ENCODE measurements at places on chromosomes 7 and 10.

GRCh38 chr10:110335314-110336064 is 30.8 kb upstream of the SMNDC1 start:
- no peak for DNase-seq

DNA sequence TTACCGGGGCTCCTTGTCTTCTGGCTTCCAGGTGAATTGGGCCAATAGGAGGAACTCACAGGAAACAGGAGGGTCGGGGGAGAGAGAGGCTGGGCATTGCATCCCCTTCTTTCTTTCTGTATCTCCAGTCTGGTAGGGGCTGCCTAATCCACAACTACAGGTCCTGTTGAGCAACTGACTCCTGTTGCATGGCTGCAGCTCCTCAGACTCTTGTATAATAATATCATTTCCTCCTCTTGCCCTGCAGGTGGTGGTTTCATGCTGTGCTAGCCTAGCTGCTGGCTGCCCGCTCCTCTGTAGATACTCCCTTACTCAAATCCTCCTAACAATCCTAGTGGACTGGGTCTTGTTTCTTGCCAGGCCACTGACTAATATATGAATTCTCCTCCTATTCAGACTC is 276.5 kb upstream of the SMIM30 start:
- no peak for DNase-seq

DNA sequence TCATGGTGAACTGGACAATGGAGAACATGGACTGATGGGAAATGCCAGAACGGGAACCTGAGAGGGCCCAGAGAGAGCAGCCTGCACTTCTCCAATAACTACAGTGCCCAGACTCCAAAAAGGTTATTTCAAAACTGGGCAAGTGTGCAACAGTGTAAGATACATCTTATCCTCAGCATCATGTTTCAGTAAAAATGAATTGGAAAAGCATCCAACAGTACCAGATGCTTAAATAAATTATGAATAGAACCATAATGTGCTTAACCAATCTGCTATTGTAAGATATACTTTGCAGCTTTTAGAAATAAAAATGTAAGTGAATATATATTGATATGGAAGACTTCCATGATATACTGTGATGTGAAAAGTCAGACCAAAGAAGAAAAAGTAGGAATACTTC is 303.3 kb downstream of the GRID1 start:
- DNase-seq = no peak

GRCh38 chr10:130914367-130914766 is 397.2 kb downstream of the TCERG1L start:
- no peak for DNase-seq

DNA sequence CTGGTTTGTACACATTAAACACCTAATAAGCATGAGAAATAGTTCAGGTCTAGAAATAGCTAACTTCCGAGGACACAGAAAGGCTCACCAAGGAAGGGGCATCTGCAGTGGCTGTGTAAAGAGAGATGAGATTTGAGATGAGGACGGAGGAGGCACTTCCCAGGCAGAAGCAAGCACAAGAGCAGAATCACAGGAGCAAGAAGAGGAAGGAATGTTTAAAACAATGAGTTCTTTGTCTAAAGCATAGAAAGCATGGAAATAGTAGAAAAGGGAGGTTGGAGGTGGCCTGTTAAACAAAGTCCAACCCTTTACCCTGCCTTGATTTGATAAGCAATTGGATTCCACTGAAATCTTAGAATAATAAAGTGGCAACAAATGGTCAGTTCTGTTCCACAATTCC is 11.6 kb upstream of the PON3 start:
- no peak for DNase-seq

DNA sequence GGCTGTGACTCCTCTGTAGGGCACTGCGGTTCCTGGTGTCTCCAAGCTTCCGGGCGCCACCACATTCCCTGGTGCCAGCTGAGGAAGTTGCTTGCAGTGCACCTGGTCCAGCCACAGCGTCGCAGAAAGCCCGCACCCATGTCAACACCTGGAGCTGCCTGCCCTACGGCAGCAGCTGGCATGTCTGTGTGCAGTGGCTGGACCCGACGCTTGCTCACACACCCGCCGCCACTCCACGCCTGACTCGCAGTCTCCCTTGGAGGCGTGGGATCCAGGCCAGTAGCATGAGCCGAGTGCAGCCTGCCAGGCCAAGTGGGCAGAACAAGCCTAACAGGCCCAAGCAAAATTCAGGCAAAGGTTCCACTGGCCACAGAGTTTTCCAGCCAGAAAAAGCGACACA is 118.1 kb upstream of the PHF14 start:
- no peak for DNase-seq

- DNase-seq = no peak
Observed at GRCh38 chr7:95589031-95589430, 7.3 kb downstream of the PDK4 start.

DNA sequence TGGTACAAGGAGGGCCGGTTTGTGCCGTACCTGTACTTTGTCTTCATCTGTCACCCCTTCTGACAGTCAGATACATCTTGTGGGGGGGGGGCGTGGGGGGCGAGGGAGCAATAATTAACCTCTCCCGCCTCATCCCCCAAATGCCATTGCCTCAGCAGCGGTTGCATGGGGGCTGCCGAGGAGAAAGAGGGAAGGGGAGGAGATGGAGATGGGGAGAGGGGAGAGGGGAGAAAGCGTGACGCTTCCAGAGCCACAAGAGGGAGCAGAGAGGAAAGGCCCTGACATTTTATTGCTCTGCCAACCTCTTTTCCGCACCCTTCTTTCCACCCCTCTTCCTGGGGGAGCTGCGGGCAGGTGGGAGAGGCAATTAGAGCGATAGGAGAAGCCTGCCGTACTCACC is 11.8 kb downstream of the KAZALD1 start:
- no peak for DNase-seq

GRCh38 chr7:32905175-32905662 is 13.7 kb upstream of the KBTBD2 start:
- no peak for DNase-seq

GRCh38 chr7:134780166-134780828 is 863 bp downstream of the CALD1 start:
- no peak for DNase-seq

GRCh38 chr10:132889556-132889955 is 52.8 kb downstream of the CFAP46 start:
- no peak for DNase-seq

DNA sequence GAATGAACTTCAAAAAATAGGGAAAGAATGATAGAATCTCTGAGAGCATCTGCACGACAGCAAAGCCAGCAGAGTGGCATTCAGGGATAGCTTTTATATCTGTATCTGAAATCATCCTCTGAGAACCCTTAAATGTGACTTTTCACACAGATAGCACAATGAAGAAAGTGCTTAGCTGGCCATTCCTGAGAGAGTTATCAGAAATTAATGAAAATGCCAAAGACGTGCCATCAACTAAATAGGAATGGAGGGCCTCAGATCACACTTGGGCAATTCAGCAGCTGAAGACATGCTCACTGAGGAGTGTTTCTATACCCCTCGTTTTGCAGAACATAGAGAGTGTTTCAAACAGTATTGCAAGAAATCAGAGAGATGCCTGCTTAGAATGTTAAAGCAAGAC is 51.6 kb downstream of the AKR1B1 start:
- no peak for DNase-seq

GRCh38 chr10:58269782-58270290 is 874 bp downstream of the CISD1 start:
- no peak for DNase-seq

DNA sequence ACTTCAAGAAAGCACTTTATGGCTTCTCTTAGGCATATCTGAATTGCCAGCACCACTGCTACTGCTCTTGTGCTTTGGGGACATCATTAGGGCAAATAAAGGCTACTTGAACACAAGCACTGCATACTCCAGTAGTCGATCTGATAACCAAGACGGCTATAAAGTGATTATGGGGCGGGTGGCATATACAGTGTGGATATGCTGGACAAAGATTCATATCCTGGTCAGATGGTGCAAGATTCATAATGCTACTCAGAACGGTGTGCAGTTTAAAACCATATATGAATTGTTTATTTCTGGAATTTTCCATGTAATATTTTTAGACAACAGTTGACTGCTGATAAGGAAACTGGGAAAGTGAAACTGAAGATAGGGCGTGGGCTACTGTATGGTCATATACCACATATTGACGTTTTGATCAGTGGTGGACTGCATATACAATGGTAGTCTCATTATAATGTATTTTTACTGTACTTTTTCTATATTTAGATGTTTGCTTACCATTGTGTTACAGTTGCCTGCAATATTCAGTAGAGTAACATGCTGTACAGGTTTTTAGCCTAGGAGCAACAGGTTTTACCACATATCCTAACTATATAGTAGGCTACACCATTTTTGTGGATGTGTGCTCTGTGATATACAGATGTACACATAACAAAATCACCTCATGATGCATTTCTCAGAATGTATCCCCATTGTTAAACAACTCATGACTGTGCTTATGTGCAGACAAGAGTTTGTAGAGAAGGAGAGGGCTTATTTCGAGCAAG is 15.2 kb downstream of the ANLN start:
- no peak for DNase-seq

DNA sequence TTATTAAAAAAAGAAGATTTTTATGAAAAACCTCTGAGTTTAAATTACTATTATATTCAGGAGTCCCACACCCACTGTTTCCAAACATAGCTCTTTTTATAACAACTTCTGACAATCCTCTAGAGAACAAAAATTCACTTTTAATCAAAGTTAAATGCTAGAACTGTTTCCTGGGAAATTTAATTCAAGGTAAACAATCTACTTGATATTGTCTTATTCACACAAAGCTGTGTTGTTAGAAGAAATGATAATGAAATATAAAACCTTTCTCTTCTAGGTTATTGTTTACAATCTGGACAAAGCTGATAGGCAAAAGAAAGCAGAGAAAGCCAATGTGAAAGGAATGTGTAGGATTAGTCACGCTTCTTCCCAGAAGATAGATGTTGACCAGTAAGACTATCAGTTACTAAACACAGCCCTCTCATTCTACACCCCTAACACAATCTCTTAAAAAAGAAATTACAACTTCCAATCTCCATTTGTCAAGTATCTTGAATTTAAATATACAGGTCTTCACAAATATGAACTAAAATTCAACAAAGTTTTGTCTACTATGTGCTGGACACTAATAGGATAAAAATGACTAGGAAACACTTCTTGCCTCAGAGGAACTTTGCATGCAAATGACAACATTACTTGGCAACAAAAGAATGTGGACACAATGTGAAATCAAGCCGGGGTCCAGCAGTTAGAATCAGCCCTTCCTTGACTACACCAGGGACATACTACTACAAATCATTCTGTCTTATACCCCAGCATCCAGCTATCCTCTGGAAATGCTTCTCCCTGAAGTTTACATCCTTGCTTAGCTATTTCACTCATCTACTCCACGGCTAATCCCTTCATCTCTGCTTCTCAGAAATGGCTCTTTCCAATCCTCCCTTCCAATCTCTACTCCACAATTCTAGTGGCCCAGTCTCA is 123.7 kb downstream of the IMMP2L start:
- DNase-seq = no peak

GRCh38 chr10:103990121-103990520 is 23.2 kb downstream of the SLK start:
- no peak for DNase-seq

DNA sequence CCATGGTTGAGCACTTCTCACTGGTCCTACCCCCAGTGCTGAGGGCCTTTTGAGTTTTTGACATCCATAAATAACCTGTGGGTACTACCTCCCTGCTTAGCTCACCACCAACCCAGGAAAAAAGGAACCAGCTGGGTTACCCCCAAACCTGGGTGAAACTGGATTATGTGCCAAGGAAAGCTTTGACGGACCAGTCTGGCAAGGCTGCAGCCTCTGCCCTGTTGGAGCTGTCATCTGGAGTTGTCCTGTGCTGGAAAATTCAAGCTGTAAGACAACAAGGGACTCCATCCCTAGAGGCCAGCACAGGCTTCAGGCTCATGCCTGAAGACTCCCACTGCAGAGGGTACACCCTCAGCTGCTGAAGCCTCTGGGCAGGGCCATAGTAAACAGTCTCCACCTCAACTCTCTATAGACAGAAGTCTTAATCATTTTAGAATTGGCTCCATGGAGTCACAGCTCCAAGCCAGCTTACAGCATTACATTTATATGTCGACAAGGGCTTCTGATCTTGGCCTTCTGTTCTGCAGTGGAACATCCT is 115.5 kb upstream of the AFAP1L2 start:
- no peak for DNase-seq

DNA sequence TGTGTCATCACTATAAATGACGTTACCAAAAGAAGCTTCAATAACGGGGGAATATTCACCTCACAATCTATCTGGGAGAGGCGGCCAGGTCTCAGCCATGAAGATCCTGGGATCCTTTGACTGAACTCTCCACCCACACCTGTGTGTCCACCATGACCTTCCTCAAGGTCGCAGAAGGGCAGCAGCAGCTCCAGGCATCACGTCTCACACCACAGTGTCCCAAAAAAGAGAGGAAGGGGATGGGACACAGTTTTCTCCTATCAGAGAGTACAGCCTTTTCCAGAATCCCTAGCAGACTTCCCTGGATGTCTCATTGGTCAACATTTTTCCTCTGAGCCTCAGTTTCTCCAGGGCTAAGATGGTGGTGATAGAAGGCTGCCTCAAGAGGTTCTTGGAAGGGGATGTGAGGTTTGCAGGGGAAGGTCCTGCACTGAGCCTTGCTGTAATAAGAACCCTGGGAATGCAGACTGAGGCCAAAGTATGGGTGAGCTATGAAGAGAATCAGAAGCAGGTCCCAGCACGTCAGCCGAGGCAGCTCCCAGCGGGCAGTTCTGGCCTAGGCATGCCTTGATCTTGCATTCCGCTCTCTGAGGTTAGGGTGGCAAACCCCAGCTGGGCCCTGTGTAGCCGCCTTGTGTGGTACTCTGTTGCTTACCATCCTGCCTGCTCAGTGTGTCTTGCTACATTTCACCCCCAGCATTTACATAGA is 63.8 kb downstream of the COL26A1 start:
- no peak for DNase-seq

- no peak for DNase-seq
Observed at GRCh38 chr10:53477313-53477675, 704.7 kb upstream of the MBL2 start.

DNA sequence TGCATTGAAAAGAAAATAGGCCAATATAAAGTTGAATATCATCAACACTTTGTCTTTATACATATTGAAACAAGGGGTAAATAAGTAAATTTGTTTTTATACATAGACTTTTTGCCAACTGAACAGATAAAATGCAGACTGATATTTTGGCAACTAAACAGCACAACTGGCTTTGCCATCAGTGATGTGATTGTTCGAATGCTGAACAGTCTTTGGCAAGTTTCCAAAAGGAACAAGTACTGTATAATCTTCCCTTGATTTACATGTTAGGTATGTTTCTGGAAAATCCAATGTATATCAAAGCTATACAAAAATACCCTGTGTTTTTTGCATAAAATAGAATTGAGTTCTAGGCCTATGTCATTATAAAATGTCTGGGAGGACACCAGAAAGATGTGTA is 18.2 kb upstream of the ANKRD1 start:
- DNase-seq = no peak

GRCh38 chr7:104627516-104627915 is 299.1 kb downstream of the LHFPL3 start:
- DNase-seq = no peak

DNA sequence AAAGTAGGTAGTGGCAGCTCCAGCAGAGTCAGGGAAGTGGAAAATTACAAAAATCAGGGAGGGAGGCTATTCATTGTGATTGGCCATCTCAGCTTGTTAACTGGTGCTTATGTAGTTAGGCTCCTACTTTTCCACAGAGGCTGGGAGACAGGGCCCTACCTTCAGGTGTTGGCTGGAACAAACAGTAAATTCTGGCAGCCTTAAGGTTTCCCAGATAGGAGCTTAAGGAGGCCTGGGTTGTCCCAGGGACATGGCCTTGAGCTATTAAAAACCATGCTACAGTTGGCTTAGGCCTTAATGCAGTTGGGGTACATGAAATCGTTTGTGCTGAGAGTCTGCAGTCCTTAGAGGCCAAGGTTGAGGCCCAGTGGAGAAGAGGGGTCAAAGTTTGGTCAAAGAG is 324.5 kb downstream of the LHFPL3 start:
- DNase-seq = no peak
